ENCODE measurements at places on chromosomes 2 and 18. TPM values are rescaled to one million over a fixed set of nuclear protein-coding genes. Genes with fewer than 3 reads are reported as not detected.

CDH2 gene
- 3.3 TPM for total RNA-seq

DNA sequence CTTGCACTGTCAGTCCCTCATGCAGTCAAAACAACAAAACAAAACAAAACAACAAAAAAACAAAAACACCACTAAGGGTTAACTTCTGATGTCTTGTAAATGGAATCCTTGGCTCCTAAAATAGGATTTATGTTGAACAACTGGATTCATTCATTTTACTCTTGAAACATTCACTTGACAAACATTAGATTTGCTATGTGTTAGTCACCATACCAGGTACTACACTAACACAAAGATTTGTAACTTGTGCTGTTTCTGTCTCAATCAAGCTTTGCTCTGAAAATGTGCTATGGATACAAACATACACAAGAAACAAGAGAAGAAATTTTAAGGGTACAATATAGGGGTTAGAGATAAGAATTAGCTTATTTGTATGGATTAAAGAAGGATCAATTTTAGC, 812.8 kb downstream of the LRP1B start:
- H3K36me3 ChIP-seq, result no peaks in the 10 kb centered on the region
- no peak overlapping the region for H3K27ac ChIP-seq
- no peaks in the 10 kb centered on the region for H3K27me3 ChIP-seq
- DNase-seq, result no peak
- H3K4me3 ChIP-seq, result no peak overlapping the region
- H3K4me1 ChIP-seq, result no peaks in the 10 kb centered on the region

DNA sequence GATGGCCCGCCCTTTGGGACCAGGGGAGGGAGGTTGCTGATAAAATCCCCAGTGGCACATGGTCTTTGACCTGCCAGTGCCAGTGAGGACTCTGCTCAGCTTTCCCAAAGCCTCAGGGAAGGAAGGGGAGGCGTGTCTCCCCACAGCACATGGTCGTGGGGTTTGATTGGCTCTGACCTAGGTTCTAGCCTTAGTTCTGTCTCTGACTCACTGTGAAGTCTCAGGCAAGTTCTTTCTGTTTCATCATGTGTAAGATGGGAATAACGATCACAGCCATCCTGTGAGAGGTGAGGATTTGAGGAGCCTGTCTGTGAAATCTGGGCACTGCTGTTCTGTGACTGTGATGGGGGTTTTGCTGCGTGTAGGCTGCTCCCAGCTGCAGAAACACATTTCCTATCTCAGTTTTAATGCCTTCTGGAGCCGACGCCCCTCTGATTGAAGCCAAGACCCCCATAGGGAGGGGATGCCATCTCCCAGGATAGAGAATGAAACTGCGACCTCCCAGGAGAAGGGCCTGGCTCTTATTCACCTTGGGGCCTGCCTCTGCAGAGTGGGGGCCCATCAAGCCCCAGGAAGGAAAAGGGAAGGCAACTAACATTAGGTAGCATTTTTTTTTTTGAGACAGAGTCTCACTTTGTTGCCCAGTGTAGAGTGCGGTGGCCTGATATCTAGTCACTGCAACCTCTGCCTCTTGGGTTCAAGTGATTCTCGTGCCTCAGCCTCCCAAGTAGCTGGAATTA, 84.0 kb downstream of the DDX1 start:
- no peak overlapping the region for H3K4me3 ChIP-seq
- no peak overlapping the region for H3K27ac ChIP-seq
- H3K36me3 ChIP-seq, result no peaks in the 10 kb centered on the region
- H3K4me1 ChIP-seq, result peaks cover 8% of the 10 kb centered on the region

GRCh38 chr2:47067788-47068407, 87.2 kb downstream of the STPG4 start:
- no peaks in the 10 kb centered on the region for H3K27me3 ChIP-seq
- peaks cover 86% of the 10 kb centered on the region for H3K4me1 ChIP-seq
- H3K27ac ChIP-seq, result no peak overlapping the region
- DNase-seq, result no peak
- peaks cover 20% of the 10 kb centered on the region for H3K36me3 ChIP-seq
- H3K4me3 ChIP-seq, result no peak overlapping the region

All from muscle of leg (tissue), 16 donors.